SK-N-SH (cell line): ENCODE measurements at places on chromosomes 13 and 19.

DNA sequence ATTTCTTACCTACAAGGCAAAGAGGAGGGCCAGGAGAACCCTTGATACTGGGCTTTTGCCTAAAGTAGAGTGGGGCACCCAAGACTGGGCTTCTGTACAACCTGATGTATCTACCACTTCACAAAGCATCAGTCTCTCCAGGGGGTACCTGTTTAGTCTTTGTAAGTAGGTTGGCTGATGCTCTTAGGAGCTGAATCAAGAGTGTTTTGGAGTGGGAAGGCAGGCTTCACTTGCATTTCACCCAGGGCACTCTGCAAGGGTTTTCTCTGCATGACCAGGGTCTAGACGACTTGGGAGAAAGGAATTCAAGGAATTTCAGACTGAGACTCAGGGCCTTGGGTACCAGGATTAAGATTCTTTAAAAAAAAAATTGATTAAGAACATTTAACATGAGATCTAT, 361.5 kb downstream of the RFC3 start:
- DNase-seq: no peak

GRCh38 chr19:10920781-10921180, 7.7 kb downstream of the YIPF2 start:
- DNase-seq: no peak

GRCh38 chr19:13077240-13077639, 25.4 kb downstream of the LYL1 start:
- peak; percentile 86 for DNase-seq

GRCh38 chr19:28519952-28520861, 692.7 kb downstream of the UQCRFS1 start:
- no peak for DNase-seq

- DNase-seq: no peak
These were observed 42.6 kb downstream of the USP12 start for GRCh38 chr13:27128825-27129627.

DNA sequence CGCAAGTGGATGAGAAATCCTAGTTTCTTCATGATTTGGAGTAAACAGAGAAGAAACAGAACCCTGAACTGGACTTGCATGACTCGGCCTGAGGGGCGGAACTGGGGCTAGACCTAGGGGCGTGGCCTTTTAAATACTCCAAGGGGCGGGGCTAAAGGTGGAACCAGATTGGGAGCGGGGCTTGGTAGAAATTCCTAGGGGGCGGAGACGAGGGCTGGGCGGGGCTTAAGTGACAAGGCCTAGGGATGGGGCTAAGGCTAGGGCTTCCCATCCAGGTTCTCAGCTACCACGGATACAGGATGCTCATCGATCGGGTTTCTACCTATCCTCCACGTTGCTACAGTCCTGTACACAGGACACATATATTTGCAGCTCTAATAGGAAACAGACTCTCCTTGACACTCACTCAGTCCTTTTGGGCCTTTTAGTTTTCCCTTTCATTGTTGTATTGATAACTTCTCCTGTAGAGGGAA, 372 bp upstream of the ZNF699 start:
- peak; percentile 92 for DNase-seq

GRCh38 chr13:93670866-93671265, 444.3 kb downstream of the GPC6 start:
- DNase-seq: no peak
